ENCODE measurements at places on chromosomes 3 and 15. TPM values are rescaled to one million over a fixed set of nuclear protein-coding genes. Genes with fewer than 3 reads are reported as not detected.

Gene CRYBG3
- 30.9 TPM for total RNA-seq

Gene C2CD4B
- total RNA-seq = 3.5 TPM

Gene SCG3
- not detected for total RNA-seq

DNA sequence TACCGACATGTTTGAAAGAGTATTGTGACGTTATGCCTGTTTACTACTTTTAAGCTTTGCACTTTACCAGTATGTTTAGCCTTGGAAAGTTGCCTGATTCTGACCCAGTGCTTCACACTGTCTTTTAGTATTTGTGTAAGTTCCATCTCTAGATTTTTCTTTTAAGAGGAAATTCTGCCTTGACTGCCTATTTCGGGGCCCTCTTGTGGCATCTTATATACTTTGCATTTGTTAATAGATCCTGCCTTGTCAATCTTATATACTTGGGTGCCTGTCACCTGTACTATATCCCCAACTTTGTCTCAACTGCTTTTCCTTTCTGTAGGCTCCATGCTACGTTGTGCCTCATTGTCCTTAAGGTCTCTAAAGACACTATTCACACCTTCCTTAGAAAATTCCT, 244.6 kb downstream of the STXBP5L start:
- no peaks in the 10 kb centered on the region for H3K4me1 ChIP-seq
- DNase-seq = no peak
- H3K27ac ChIP-seq = no peak overlapping the region
- H3K4me3 ChIP-seq = no peak overlapping the region

- no peak overlapping the region for H3K27ac ChIP-seq
- no peak for DNase-seq
- no peaks in the 10 kb centered on the region for H3K4me1 ChIP-seq
Measured at GRCh38 chr3:195061756-195062655, 209.0 kb downstream of the XXYLT1 start.

DNA sequence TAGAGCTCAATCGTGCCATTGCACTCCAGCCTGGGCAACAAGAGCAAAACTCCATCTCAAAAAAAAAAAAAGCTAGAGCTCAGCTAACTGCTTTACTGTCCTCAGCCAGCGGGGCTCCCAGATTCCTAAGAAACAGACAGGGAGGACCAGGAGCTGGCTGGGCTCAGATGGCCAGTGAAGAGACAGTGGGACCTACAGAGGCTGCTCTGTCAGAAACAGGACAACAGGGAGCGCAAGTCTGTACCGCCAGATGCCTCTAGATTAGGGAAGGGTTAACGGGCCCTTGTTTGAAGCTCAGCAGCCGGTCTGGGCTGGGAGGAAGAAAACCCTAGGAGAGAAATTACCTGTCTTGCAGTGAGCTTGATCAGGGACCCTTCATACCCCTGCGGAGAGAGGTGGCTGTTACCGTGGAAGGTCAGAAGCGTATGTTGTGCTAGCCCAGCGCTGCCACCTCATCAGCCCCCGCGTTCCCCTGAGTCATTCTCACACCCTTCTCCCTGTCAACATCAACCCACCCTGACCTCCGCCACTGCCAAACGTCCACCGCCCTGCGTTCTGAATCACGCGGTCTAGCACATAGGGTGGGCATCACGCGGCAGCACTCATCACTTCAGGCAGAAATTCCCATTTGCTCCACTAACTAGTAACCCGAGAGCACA, 25.3 kb downstream of the RBPMS2 start:
- H3K4me3 ChIP-seq = no peak overlapping the region
- no peak for DNase-seq

- no peak for DNase-seq
- peaks cover 2% of the 10 kb centered on the region for H3K4me1 ChIP-seq
- H3K27ac ChIP-seq = peak overlapping the region; percentile 94
- no peaks in the 10 kb centered on the region for H3K27me3 ChIP-seq
Measured at GRCh38 chr3:182244222-182244971, 532.7 kb downstream of the SOX2 start.

DNA sequence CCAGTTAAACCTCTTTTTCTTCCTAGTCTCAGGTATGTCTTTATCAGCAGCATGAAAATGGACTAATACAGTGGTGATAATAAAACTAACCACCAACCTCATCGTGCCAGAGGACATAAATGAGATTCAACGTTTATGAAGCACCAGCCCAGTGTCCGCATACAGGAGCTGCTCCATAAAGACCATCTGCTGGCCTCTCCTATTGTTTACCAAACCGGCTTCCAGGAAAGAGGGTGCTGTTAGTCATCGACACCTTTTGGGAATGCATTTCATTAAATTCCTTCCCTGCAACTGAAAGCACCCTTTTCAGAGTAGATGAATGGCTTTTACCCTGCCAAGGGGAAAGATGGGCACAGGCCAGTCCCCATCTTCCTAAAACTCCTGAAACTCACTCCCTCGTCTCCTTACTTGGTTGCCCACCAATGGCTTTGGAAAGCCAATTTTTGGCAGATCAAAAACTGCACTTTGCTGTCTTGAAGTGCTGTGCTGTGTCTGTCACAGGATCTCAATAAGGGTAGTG, 122.1 kb downstream of the AQP9 start:
- no peaks in the 10 kb centered on the region for H3K36me3 ChIP-seq
- H3K4me1 ChIP-seq = no peaks in the 10 kb centered on the region
- no peak overlapping the region for H3K27ac ChIP-seq
- no peak for DNase-seq
- no peak overlapping the region for H3K4me3 ChIP-seq
- no peaks in the 10 kb centered on the region for H3K27me3 ChIP-seq

DNA sequence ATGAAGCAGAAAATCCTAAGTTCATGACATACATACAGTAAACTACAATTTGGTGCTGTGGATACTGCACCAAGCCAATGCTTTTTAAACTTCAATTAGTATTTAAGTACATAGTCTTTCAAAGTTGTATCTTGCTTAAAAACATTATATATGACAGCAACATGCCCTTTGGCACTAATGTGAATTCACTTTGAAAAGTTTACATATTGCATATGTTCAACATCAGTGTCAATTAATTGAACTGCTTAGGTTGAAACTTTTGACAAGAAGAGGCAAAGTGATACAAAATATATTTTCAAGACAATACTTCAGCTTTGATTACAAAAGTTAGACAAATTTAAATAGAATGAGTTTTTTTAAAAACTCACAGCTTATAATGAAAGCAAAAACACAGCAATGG, 119.4 kb upstream of the ROBO2 start:
- no peak for DNase-seq
- H3K4me1 ChIP-seq = no peaks in the 10 kb centered on the region
- no peaks in the 10 kb centered on the region for H3K36me3 ChIP-seq
- no peak overlapping the region for H3K4me3 ChIP-seq
- H3K27me3 ChIP-seq = no peaks in the 10 kb centered on the region
- no peak overlapping the region for H3K27ac ChIP-seq

DNA sequence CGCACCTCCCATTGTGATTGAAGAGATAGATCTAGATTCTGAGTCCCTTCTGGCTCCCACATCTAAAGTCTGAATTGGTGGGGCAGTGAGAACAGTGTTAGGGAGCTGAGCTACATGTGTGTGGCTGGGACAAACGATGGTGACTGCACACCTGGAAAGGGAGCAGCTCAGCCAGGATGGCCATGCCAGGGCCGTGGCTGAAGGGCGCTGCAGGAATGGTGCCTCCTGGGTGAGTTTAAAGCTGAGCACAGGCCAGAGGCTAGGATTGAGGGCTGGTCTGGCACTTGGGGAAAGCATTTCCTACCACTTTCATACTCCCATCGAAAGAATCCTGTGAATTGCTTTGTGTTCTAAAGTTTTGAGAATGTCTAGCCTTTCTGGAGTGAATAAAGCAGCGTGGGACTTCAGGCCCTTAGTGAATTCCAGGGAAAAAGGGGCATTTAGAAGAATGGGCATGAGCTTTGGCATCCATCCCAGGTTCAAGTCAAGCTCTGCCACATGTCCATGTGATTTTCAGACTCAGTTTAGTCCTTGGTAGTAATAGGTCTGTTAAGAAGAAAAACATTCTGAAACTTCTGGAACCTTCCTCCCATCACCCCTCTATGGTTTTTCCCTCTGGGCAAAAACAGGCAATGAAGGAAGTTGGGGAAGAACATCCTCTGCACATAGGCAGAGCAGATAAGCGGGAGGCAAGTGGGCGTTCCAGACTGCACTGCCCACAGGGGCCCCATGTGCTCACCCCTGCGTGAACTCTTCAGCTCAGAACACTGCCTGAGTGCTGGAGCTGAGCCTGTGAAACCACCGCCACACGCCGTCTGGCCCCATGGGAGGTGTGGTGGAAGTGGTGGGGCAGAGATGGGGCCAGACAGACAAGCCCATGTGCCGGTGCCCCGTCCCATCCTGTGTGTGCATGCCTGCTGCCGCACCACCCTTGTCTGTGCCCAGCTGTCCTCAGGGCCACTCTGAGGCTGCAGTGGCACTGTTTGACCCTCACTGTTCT, 12.9 kb upstream of the CPNE9 start:
- peaks cover 2% of the 10 kb centered on the region for H3K36me3 ChIP-seq
- no peaks in the 10 kb centered on the region for H3K27me3 ChIP-seq
- DNase-seq = no peak
- H3K4me3 ChIP-seq = no peak overlapping the region

DNA sequence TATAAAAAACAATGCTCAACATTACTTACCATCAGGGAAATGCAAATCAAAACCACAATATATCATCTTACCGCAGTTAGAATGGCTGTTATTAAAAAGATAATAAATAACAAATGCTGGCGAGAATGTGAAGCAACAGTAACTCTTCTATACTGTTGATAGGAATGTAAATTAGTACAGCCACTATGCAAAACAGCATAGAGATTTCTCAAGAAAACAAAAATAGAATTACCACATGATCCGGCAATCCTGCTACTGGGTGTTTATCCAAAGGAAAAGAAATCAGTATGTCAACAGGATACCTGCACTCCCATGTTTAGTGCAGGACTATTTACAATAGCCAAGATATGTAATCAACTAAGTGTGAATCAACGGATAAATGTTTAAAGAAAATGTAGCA, 48.1 kb downstream of the ADAM10 start:
- no peaks in the 10 kb centered on the region for H3K36me3 ChIP-seq
- H3K4me1 ChIP-seq = no peaks in the 10 kb centered on the region
- H3K27me3 ChIP-seq = no peaks in the 10 kb centered on the region
- no peak for DNase-seq
- H3K4me3 ChIP-seq = no peak overlapping the region

DNA sequence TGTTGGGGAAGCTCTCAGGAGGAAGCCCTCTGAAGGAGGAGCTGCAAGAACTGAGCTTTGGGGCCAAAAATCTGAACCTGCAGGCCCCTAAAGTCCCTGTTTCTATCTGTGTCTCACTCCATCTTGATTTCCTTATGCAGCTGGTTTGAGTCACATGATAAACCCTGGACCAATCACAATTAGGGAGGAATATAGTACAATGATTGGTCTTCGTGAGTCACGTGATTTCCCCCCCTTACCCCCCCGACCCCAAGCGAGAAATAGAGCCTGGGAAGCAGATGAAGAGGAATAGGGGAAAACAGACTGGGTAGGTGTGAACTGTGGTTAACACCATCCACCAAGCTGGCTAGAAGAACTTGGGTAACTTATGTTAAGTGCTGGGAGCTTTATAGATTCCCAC, 12.9 kb downstream of the CRABP1 start:
- no peak overlapping the region for H3K4me3 ChIP-seq
- no peaks in the 10 kb centered on the region for H3K4me1 ChIP-seq
- H3K36me3 ChIP-seq = no peaks in the 10 kb centered on the region
- H3K27ac ChIP-seq = no peak overlapping the region
- no peaks in the 10 kb centered on the region for H3K27me3 ChIP-seq
- DNase-seq = no peak

DNA sequence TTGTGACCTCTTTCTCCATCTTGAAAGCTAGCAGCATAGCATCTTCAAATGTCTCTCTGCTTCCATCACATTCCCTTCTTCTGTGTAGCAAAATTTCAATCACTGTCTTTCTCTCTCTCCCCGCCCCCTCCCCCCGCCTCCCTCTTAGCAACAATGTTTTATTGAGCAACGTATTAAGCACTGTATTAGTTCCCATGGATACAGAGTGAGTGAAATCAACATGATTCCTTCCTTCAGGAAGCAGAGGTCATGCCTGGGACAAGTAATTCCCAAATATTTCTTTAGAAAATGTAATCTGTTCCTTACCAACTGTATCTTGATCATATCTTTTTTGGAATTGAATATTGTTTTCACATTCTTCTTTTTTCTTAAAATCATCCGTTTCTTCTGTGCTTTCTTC, 373.7 kb upstream of the NECTIN3 start:
- H3K4me1 ChIP-seq = no peaks in the 10 kb centered on the region
- H3K27me3 ChIP-seq = no peaks in the 10 kb centered on the region
- H3K36me3 ChIP-seq = no peaks in the 10 kb centered on the region
- no peak overlapping the region for H3K27ac ChIP-seq
- no peak for DNase-seq

DNA sequence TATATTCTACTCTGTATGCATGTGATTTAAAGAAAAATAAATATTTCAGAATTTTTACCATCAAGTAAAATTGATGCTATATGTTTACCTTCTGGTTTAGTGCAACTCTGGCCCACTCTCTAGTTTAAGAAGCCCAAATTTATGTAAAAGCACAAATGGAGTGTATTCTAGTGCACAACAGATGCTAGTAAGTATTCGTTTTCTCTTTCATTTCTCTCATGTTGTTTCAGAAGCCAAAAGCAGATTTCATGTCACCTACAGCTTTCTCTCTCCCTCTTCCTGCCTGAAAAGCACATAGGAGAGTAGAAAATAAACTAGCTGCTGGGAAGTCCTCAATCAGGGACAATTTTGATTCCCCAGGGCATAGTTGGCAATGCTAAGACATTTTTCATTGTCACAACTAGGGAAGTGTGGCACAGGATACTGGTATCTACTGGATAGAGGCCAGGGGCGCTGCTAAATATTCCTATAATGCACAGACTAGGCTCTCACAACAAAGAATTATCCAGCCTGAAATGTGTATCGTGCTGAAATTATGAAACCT, 147.4 kb upstream of the ARHGEF26 start:
- H3K4me3 ChIP-seq = no peak overlapping the region
- no peaks in the 10 kb centered on the region for H3K36me3 ChIP-seq
- H3K27me3 ChIP-seq = no peaks in the 10 kb centered on the region

- H3K4me1 ChIP-seq = no peaks in the 10 kb centered on the region
- no peak overlapping the region for H3K4me3 ChIP-seq
- H3K27ac ChIP-seq = no peak overlapping the region
- peaks cover 82% of the 10 kb centered on the region for H3K36me3 ChIP-seq
Measured at GRCh38 chr3:133815386-133815785, 9.8 kb downstream of the SRPRB start.

DNA sequence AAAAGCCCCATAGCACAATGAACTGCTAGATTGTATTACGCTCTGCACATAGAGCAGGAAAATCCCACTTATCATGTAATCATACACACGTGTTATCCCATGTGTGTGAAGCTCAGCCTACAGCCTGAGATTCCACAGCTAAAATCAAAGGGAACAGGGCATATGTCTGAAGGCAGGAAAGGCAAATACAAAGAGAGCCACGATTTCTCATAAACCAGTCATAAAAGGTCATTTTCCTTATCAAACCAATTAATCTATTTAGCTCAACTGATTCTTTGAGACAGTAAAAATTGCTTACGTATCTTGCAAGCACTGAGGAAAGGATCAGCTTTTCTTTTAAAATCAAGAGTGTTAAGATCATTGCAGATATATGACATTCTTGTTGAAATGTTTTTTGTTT, 199.5 kb upstream of the TBL1XR1 start:
- H3K4me1 ChIP-seq = no peaks in the 10 kb centered on the region
- no peak overlapping the region for H3K4me3 ChIP-seq
- no peak for DNase-seq
- H3K27me3 ChIP-seq = no peaks in the 10 kb centered on the region
